Activated CD4-positive, CD25-positive, alpha-beta regulatory T cell treated with anti-CD3 and anti-CD28 coated beads, Interleukin-2, amount 50 U/mL, for 72 hours (primary cell): ENCODE measurements at places on chromosomes 11 and 22.
A peak's percentile ranks its signal among the peaks of the same experiment; 100 is the strongest.

DNA sequence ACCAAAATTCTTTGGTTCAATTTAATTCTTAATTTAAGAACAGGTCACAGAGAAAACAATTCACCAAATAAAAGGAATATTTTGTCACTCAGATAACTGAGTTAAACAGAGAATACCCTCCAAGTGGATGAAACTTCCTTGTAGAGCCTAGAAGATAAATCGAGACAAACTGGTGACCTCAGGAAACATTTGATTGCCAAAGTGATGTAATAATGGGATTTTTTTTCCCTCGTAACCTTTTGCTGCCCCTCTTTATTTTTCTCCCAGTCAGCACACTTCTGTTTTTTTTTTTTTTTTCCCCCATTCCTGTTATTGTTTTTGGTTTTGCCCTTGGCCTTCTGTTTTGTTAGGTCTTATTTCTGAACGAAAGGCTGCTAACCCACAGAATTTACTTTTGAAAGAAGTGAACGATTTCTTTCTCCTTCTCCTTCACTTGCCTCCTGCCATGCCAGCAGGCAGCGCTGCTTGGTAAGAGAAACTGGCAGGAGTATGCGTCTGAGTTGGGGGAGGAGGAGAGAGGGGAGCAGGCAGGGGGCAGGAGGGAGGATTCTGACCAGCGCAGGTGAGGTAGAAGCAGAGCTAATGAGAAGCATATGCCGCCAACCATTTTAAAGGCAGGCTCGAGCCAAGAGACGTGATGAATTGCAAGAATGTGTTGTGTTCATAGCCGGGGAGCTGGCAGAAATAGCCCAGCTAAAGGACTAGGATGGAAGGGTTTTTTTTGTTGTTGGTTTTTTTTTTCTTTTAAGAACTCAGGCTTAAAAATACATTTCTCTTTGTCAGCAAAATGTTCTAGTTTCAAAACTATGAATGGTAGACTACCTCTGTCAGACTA, 121.9 kb upstream of the MTMR2 start:
- DNase-seq, result no peak

DNA sequence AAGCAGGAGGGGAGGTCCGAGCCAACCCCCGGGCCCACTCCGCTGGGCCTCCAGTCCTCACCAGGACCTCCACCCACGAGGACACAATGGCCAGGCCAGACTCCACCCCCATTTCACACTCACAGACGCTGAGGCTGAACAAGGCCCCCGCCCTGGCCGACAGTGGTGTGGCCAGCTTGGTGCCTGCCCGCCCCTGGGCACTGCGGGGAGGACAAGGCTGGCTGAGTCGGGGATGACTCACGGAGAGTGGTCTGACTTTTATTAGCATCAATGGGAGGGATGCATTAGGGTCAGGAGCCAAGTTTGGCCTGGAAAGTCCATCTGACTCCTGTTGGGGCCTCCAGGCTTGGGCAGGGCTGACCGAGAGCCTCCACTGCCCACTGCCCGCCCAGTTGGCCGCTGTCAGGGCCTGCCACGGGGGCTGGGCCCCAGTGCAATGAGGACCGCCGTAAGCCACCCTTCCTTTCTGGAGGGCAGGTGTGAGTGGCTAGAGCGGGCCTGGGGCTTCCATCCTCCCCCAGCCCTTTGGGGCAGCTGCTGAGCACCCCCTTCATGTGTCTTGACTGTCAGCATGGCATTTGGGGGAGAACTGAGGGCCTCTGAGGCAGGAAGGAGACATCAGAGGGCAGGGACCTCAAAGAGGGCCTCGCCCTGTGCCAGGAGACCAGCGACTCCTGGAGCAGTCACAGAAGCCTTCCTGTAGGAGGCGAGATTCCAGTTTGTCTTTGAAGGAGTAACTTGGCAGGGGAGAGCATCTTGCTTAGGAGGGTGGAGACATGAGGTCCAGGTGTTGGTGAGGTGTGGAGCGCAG, 10.6 kb downstream of the TSPAN32 start:
- DNase-seq, result no peak

DNA sequence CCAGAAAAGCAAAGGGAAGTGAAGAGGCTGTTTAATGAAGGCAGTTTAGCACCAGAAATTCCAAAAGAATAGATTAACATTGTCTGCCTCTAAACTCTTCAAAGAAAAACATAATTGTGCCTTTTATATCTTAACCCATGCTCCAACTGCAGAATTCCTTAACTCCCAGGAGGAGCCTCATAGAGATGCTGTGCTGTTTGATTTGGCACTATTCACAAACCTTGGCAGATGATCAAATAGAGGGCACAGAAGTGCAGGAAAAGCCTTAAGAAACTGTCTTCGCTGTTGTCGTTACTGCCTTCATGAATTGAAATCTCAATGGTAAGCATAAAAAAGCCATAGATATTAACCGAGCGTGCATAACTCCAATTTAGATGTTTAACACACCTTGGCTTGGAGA, 124.1 kb upstream of the MPPED2 start:
- no peak for DNase-seq

- no peak for DNase-seq
These were observed 58.7 kb downstream of the CTTN start for GRCh38 chr11:70456921-70457532.

DNA sequence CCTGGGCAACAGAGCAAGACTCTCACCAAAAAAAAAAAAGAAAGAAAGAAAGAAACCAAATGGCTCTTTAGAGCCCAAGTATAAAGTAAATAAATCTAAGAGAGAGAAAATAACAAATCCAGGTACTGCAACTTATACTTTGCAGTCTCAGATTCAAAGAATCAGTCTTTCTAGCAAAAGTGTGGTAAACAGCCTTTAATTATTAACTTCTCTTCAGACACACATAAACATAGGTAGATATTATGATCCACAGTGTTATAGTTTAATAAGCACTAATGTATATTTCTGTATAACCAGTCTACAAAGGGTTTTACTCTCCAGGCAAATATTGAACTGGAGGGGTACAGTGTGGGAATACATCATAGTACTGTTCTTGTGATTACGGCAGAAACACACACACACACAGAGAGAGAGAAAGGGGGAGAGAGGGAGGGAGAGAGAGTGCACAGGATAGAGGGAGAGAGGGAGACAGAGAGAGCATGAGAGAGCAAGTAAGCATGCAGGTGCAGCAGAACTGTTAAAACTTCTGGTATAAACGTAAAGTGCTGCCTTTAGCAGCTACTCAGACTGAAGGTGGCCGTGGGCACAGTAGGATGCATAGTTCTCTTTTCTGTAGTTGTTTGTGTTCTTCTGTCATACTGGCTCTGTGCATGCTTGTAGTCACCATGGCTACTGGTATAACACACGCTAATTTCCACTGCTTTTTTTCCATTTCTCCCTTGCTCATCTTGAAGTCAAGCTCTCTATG, 32.3 kb downstream of the MTMR2 start:
- no peak for DNase-seq

GRCh38 chr11:73260127-73260457, 12.0 kb upstream of the P2RY6 start:
- peak; percentile 3 for DNase-seq

DNA sequence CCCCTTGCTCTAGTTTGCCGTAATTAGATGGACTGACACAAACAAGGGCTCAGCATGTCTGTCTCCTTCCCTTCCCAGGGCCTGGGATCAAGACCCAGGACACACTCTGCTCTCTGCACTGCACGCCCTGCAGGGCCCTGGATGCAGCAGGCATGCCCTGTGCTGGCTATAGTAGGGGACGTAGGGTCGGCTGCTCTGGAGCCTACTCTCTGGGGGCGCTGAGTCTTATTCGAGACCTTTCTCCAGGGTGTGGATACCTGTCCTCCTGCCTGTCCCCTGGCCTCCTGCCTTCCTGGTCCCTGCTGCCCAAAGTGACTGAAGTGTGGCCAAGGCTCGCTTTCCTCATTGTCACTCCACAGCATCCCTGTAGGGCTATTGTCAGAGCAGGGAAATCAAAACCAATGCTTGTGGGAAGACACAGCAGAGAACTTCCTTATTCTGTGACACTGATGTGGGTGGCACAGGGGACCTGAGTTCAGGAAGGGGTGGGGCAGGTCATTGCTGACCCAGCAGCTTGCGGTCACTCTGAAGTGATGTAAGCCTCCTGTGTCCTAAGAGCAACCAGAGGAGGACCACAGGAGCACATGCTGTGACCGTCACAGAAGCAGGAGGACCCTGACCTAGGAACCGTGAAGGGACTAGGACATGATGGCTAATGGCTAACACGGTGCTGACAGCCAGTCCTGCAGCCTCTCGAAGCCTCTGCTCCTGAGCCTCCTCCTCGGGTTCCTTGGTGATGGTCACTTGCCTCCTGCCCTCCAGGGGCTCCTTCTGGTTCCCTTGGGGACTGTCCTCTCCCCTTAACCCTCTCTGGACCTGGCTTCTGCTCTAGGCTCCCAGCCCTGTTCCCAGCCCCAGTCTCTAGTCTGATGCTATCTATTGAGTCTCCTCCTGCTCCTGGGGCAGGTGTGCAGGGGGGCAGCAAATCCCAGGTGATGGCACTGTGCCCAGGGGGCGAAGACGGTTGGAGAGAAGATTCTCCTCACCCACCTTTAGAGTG, 10.3 kb downstream of the APOBEC3A start:
- no peak for DNase-seq

GRCh38 chr11:44467413-44467812, 98.0 kb upstream of the CD82 start:
- no peak for DNase-seq

DNA sequence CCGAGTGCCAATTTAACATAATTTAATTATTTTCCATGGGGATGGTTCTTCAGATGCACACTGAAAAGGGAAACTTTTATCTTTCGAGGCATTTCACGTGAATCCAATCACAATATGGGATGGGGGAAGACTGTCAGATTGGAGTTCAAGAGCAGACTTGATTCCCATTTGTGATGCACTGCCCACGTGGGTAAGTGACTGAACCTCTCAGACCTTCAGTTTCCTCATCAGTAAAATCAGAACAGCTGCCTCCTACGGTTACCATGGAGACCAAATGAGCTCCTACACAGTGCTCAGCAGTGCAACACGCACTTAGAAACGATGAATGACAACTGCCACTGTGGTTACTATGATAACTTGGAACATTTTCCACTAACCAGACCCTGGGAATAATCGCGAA, 21.7 kb downstream of the KIAA0930 start:
- DNase-seq, result no peak

DNA sequence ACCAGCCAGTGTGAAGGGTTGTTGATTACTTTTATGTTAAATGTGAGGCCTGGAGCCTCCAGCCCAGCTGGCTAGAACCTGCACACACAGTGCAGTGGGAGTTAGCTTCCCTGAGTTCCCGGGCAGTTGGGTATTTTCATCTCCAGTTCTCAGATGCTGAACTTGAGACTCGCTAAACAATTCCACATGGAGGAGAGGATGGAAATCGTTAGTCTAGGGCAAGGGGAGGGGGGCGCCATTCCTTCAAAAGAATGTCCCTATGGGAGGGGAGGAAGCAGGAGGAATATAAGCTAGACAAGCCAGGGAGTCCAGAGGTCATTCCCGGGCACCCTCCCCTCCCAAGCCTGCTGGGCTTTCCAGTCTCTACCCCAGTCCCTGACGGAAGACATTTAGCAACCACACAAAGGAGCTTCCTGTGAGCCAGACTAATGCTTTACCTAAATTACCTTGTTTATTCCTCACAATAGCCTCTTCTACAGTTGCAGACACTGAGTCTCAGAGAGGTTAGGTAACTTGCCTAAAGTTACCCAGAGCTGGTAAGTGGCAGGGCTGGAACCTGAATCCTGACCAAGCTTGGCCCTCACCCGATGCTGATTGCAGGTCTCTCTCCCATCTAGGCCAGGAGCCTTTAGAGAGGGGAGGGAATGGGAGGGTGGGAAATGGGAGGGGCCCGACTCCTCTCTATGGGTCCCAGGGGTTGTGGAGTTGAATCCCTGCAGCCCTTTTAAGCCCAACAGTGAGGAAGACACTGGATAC, 1.9 kb upstream of the TSKU start:
- no peak for DNase-seq

- DNase-seq, result no peak
These were observed 2.5 kb upstream of the RCOR2 start for GRCh38 chr11:63919267-63920125.

GRCh38 chr11:91170711-91171110, 947.9 kb upstream of the CHORDC1 start:
- DNase-seq, result no peak

DNA sequence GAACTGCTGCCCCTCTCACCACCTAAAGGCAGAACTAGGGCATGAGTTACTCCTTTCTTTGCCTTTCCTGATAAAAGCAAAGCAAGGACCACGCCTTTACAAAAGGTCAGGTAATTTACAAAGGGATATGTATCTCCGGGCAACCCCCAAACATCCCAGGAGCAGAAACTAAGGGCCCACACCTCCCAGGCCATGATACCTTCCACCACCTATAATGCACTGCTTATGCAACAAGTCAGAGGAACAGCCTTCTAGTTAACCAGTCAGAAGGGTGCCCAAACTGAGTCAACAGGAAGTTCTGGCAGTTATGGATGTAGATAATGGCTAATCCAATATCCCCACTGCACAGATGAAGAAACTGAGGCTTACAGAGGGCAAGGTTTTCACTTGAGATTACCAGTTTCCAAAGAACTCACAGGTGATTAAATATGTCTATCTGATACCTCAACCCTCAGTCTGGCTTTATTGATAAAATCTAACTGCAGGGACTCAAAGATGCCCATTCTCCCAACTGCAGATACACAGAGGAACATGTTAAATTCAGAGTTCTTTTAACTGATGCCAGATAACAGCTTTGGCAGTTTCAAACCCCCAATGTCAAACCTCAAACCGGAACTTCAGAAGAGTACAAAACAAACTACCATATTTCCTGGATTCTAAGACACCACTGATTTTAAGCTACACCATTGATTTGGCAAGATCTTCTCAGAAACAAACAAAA, 16.8 kb upstream of the CASTOR1 start:
- DNase-seq, result no peak

GRCh38 chr22:46068181-46068592, 82.1 kb upstream of the PPARA start:
- DNase-seq, result no peak

- no peak for DNase-seq
These were observed 14.5 kb upstream of the P4HA3 start for GRCh38 chr11:74325649-74326645.

DNA sequence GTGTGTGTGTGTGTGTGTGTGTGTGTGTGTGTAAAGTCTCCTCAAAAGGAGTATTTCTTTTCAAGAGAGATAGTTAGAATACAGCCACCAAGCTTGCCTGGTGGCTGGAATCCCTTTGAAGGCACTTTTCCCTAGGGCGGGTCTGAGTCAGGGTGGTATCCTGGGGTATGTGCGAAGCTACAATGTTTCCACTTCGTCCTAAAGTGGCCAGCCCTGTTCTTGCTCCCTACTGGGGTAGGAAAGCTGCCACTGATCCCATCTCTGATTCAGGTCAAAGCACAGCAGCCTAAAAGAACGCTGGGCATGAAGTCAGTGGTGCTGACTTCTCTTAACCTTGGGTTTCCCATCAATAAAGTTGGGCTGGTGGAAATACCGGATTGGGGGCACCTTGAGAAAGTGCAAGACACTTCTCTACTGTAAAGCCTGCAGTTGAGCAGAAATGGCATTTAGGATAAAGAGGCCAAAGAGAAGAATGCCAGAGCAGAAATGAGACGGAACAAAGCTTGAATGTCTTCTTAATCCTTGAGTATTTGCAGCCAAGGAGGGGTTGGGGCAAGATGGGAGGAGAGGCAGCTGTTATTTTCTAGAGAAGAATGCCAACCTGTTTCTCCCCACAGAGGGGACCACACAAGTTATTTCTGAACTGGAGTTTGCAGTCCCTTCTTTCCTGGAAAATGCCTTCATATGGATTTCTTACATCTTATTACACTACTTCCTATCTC, 35.3 kb downstream of the ZNRF3 start:
- no peak for DNase-seq
